ENCODE measurements at places on chromosomes 6 and 20.

DNA sequence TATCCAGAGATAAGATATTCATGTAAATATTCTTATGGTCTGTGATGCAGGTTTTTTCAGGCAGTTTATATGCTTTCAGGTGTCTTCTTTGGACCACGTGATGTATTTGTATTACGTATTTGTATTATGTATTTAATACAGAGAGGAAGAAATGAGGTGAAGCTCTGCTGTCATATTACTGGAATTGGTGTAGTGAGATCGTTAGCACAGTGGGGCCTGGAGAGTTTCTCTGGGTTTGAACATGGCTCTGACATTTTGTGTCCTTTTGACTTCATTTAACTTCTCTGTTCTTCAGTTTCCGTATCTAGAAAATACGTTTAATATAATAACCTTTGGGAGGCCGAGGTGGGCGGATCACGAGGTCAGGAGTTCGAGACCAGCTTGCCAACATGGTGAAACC, 1.6 kb upstream of the PRIM2 start:
- no peak for DNase-seq

DNA sequence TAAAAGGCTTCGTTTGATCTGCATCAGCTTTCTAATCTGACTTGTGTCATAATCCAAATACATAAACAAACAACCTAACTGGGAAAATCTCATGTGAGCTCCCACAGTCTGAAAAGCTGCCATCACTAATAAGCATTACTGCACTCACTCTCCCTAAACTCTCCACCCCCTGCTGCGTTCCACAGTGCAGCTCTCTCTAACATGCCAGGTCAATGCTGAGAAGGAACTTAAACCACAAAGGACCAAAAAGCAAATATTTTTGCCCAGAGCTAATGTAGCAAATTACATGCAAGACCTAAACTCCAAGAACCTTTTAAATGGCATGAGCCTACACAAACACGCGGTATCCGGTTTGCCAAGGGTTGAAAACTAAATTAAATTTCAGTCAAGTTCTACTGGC, 542.3 kb upstream of the JARID2 start:
- peak; percentile 87 for DNase-seq

GRCh38 chr6:151690768-151691562, 116.5 kb upstream of the ESR1 start:
- DNase-seq, result no peak

DNA sequence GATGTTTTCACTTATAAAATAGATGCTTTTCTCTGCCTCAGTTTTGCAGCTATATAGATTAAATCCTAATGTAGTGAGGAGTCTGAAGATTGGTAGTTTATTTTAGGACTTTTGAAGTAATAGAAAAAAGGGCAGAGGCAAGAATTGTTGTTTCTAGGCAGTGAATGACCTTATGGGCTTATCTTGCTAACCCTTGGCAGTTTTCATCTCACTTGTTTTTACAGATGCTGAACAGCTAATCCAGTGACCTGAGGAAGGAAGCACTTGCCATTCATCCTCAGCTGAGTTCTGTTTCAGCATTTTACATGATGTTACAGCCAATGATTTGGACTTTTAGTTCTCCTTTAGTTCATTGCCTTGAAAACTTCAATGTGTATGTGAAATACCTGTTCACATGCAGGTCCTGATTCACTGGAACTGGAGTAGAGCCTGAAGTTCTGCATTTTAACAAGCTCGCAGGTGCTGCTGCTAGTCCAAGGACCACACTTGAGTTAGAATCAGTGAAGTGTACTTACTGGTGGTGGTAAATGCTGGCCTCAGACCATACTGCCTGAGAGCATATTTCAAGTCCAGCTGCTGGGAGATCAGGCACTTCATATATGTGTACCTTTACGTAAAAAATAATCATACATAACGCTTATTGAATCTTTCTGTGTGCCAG, 86.9 kb downstream of the TULP4 start:
- DNase-seq, result peak; percentile 27

- DNase-seq, result peak; percentile 56
Measured at GRCh38 chr6:31042806-31043205, 32.5 kb downstream of the MUC22 start.

DNA sequence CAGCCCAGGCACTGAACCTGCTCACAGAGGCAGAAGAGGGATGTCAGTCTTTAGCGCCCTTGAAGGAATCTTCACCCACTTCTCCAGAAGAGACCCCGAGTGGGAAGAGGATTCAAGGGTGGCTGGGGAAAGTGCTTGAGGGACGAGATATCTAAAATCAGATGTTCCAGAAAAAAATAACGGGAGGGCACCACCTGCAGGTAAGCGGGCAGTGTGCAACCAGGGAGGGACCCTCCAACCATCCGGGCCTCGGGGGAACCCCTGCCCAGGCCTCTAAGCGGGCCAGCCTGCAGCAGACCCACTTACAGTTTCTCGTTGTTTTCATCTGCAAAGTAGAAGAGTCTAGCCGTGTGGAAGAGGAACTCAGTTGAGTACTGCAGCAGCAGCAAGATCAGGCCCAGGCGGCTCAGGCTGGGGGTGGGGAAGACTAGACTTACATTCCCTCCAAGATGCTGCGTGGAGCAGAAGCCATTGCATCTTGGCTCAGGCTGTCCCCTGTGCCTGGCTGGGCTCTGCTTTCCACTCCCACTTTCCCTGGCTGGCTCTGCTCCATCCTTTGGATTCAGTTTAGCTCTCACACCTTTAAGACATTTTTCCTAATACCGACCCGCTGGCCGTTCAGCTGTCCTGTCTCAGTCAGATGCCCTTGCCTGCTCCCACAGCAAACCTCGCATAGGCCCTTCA, 71.0 kb downstream of the TRAM2 start:
- no peak for DNase-seq

DNA sequence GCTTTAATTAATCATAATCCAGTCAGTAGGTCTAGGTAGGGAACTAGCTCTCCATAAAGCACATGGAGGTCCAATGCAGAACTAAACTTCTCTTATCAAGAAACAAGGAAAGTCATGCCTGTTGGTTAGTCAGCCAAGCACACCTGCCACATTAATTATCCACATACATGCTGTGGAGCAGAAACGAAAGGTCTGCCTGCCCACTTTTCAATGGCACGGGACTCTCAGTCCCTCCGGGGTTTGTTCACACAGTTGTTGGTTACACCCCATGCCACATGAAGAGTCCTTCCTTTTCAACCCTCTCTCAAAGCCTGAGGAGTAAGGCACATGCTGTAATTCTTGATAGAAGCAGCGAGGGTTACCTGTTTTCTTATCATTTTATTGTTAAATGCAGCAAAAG, 1096.4 kb upstream of the MAP3K7 start:
- no peak for DNase-seq

- DNase-seq, result peak; percentile 82
Measured at GRCh38 chr6:144305985-144306384, 20.9 kb downstream of the UTRN start.

DNA sequence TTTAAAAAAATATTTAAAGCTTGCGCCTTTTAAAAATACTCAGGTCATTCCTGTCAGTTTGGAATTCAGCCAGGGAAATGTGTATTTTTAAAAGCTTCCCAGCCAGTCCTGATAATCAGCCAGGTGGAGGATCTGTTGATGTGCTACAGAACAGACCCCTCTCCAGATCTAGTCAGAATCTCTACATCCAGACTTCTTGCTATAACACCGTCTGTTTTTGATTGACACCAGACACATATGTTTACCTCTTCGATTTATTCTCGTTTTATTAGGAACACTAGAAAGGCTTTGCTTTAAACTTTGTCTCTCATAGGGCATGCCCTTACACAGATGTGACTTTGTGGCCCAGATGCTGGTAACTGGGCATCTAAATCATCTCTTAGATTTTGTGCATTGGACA, 11.7 kb downstream of the PARD6B start:
- no peak for DNase-seq

DNA sequence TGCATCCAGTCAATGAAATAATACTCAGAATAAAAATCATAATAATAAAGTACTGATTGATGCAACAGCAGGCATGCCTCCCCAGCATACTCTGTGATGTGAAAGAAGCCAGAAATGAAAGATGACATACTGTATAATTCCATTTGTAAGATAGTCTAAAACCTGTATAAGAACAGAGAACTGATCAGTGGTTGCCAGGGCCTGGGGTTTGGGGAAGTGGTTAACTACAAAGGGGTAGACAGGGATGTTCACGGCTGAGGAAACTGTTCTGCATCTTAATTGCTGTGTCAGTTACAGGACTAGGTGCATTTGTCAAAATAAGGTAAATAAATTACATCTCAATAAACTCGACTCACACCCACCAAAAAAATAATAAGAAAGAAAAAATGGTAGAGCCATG, 81.3 kb upstream of the BMP2 start:
- DNase-seq, result no peak

DNA sequence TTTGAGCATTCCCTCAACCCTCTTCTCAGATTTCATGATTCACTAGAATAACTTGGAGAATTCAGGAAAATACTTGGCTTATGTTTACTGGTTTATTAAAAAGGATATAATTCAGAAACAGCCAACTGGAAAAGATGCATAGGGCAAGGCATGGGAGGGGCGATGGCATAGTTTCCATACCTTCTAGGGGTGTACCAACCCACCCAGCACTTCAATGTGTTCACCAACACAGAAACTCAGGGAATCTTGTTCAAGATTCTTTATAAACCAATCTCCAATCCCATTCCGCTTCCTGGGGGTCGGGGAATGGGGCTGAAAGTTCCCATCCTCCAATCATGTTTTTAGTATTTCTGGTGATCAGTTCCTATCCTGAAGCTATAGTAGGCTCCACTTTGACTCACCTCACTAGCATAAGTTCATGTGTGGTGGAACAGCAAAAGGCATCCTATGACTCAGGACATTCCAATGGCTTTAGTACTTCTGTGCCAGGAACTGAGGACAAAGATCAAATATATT, 164.4 kb downstream of the SIM1 start:
- peak; percentile 98 for DNase-seq

GRCh38 chr6:83265384-83265783, 72.2 kb downstream of the RWDD2A start:
- DNase-seq, result peak; percentile 80

All from iris pigment epithelial cell (primary cell).